ENCODE measurements at places on chromosomes 4 and X. TPM values are rescaled to one million over a fixed set of nuclear protein-coding genes. Genes with fewer than 3 reads are reported as not detected.

The SPATA18 gene
- 0.32 TPM for total RNA-seq

The RAB33A gene
- 0.32 TPM for total RNA-seq

The TXK gene
- not detected for total RNA-seq

The DMRTC1 gene
- total RNA-seq, result not detected

The MXRA5 gene
- 0.21 TPM for total RNA-seq
